ENCODE measurements at places on chromosomes 11 and 22.

DNA sequence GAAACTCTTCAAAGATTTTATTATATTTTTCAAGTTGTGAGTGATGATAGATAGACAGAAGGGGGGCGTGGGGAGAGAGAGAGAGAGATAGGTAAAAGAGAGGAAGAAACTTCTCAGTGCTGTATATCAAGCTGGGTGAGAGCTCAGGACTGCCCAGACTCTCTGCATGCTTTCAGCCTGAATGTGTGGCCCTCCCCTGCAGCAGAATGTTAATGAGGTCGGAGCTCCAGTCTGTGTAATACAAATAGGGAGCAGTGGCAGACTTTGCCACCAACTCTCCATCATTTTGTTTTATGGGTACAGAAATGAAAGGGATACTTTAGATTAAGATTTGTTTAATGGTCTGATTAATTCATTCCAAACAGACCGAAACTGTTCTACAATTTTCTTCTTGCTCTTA lies 752.8 kb downstream of the OPCML start:
- DNase-seq, result no peak

DNA sequence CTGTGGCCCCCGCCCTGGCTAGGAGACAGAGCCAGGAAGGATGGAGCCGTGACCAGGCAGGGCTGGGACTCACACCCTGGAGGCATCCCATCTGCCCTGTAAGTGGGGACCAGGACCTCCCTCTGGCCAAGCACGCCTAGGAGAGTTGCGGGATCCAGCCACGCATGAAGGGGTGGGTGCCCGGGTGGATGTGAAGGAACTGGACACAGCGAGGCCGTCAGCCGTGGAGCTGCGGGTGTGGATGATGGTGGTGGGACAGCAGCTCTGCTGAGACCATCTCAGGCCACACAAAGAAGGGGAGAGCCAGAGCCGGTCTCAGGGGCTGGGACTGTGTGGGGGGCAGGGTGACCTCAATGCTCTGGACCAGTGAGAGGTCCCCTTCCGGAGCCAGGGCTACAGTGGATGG lies 746.4 kb downstream of the BRD1 start:
- no peak for DNase-seq

DNA sequence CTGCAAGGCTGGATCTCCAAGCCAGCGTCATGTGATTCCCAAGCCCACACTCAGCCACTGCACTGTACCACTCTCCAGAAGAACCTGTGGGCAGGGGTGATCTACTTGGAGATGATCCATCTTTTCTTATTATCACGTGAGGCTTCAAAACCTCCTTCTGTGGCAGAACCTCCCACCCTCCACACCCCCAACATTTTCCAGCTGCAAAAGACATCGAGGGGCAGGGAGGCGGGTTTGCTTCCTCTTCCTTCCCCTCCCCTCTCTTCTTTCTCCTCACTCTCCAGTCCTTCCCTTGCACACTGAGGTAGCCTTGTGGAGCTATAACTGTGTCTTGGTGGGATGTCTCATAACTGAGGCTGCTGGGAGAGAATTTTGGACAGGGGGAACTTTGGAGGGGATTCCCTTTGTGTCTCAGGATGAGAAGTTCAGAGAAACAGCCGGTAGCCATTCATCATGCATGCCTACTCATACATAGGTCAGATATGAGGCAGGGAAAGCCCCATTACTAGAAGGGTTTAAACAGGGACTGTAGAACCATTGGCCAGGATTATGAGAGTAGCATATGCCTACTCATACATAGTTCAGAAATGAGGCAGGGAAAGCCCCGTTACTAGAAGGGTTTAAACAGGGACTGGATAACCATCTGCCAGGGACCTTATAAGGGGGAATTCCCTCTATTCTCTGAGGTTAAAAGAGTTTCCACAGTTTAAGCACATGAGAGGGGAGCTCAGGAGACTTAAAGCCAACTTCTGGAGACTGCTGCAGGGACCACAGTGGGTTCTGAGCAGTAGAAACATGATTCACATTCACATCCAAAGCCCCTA lies 420.7 kb upstream of the CADM1 start:
- DNase-seq, result no peak

GRCh38 chr11:95011376-95011775 lies 13.7 kb upstream of the KDM4E start:
- no peak for DNase-seq

- DNase-seq, result no peak
Measured at GRCh38 chr22:17537155-17537554, 26.1 kb upstream of the SLC25A18 start.

GRCh38 chr11:134398079-134398444 lies 14.0 kb downstream of the B3GAT1 start:
- DNase-seq, result no peak

DNA sequence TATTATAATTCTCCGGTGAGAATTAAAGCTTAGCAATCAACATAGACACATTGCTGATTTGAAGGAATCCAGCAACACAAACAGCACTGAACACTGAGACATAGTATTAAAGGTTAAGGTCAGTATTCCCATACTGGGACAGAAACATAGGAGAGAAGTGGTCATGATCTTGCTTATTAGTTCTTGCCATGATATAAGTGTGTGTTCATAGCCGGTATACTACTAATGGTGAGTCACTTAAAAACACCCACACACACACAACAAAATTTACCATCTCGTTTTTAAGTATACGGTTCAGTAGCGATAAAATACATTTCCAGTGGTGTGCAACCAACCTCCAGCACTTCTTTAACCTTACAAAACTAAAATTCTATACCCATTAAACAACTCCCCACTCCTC lies 96.3 kb downstream of the C11orf65 start:
- no peak for DNase-seq

DNA sequence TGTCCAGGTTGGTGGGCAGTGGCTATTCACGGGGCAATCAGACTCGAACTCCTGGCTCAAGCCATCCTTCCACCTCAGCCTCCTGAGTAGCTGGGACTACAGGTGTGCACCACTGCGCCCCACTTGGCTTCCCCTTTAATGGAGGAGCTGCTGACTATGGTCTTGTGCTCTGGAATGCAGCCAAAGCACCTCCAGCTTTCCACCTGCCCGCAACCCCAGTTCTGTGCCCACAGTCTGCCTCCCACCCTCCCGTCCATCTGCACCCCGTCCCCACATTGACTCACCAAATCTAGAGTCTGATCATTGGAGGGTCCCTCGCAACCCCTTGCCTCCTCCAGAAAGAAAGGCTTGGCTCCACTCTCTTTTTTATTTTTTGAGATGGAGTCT lies 41.0 kb downstream of the KCNJ4 start:
- DNase-seq, result no peak

- DNase-seq, result no peak
Measured at GRCh38 chr11:16310943-16311342, 45.4 kb downstream of the SOX6 start.

GRCh38 chr11:122033193-122033592 lies 82.8 kb downstream of the BLID start:
- no peak for DNase-seq

DNA sequence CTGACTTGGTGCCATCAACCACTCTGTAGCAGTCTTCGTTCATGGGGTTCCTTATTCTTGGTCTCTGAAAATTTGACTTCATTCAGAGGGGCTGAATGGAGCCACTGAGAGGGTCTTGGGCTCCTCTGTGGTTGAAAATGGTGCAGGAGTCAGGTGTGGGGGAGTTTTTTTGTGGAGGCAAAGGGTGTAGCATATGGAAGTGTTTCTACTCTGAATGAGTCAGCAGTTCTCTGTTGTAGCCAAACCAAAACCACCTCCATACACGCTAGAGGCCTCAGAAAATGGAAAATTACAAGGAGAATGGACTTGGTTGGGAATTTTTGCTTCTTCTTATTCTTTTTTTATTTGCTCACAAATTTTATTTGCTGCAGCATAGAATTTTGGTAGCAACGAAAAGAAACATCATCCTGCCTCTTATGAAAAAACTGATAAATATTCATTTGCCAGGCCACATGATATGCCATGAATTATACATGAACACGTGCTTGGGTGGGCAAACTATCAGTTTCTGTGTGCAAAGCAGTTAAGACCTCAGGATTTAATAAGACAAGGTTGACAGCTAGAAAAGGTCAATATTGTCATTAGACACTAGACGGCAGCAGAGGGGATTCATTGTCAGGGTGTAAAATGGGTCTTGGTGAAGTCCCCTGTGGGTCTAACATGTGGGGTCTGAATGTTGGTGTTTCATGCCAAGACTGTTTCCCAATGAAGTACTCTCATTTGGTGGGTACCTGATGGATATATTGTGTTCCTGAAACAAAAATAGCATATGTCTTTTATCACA lies 111.7 kb downstream of the MYO18B start:
- DNase-seq, result no peak

DNA sequence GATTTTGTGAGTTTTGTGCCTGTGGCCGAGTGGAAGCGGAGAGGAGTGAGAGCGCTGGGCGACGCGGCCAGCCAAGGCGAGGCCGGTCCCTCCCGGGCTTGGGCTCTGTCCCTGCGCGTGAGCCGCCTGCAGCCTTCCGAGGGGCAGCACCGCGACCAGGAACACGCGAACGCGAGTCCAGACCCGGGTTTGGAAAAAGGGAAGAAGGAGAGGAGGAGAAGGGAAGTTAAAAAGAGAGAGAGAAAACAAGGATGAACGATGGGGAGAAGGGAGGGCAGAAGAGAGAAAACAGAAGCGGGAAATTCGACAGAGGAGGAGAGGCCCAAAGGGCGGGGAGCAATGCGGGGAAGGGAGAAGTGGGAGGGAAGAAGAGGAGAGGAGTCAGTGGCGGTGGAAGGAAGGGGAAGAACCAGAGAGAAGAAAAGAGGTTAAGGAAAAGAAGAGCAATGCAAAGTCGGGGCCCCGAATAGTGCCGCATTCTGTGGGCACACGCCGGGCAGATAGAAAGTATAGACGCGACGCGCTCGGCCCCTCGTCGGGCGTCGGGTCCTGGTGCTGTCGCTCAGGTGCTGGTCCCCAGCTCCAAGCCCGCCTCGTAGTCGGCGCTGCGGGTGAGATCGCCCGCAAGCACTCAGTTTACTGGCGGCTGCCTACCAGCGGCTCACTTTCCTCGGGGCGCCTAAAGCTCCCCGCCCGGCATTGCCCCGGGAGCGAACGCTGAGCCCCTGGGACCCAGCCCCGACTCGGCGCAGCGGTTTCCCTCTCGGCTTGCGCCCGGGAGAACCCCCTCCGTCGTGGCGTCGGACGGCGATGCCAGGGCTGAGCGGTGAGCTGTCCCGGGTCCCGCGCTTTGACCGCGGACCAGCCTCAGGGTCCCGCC lies 2.8 kb upstream of the BARX2 start:
- DNase-seq, result no peak

GRCh38 chr11:79344753-79345294 lies 96.0 kb downstream of the TENM4 start:
- DNase-seq, result no peak

DNA sequence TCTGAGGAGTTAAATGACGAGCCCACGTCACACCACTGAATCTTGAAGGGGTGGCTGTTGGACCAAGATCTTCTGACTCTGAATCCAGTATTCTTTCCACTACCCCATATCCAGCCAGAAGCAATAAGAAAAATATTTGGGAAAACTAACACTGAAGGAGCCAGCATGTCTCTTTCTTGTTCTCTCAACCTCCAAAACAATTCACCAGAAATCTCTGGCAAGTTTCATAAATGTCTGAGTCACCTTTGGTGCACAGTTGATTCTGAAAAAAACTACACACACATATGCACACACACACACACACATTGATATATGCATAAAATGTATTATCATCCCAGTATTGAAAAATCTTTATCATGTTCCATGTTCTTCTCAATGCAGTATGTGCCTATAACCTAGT lies 104.3 kb upstream of the BLID start:
- no peak for DNase-seq

DNA sequence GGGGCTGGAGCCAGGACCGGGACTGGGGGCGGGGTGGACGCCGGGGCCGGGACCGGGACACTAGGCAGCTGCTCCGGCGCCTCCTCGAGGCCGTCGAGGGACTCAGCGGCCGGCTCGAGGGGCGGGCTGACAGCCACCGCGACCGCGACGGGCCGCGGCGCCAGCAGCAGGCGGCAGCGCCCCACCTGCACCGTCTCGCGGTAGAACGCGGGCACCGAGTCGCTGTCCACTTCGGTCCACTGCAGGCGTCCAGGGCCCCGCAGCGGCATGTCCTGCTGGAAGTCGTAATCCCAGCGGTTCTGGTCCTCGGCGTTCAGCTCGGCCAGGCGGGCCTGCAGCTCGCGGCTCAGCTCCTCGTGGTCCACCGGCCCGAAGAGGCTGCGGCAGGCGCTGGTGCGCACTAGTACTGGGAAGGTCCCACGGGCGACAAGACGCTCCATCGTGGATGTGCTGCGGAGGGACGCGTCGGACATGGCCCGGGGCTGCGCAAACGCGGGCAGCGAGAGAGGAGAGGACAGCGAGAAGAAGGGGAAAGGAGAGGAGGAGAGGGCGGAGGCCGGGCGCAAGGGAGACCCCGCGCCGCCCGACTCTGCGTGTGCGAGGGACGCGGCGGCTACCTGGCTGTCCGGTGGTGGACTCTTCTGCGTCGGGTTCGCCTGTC lies 428 bp downstream of the CDKN1C start:
- no peak for DNase-seq

- no peak for DNase-seq
Measured at GRCh38 chr11:105244160-105244825, 104.7 kb upstream of the CARD18 start.

DNA sequence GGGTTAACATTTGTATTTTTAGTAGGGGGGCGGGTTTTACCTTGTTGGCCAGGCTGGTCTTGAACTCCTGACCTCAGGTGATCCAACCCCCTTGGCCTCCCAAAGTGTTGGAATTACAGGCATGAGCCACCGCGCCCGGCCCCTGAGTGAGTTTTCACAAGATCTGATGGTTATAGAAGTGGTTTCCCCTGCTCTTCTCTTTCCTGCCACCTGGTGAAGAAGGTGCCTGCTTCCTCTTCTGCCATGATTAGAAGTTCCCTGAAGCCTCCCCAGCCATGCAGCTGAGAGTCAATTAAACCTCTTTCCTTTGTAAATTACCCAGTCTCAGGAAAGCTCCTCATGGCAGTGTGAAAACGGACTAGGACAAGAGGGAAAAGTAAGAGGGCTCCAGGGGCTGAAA lies 259.1 kb upstream of the PLET1 start:
- no peak for DNase-seq

- no peak for DNase-seq
Measured at GRCh38 chr11:88203604-88204003, 28.4 kb upstream of the RAB38 start.

DNA sequence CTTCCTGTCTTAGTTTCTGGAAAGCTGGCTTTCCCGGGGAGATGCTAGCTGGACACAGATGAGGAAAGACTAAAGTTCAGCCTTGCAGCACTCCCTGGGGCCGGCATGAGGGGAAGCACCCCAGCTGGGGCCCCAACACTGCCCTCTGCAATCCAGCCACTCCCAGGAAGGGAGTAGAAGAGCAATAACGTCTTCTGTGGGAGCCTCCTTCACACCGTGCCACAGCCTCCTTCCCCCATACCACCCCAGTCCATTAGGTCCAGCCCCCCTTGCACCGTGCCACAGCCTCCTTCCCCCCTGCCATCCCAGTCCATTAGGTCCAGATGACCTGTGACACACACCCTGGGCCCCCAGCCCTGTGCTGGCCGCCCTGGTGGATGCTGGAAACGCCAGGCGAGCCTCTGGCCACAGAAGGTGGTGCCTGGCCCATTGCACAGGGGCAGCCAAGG lies 44.1 kb upstream of the PRDM11 start:
- no peak for DNase-seq
